ENCODE measurements at places on chromosomes 13 and 19.

- DNase-seq: no peak
These were observed 111.4 kb downstream of the STOML3 start for GRCh38 chr13:38879278-38879677.

DNA sequence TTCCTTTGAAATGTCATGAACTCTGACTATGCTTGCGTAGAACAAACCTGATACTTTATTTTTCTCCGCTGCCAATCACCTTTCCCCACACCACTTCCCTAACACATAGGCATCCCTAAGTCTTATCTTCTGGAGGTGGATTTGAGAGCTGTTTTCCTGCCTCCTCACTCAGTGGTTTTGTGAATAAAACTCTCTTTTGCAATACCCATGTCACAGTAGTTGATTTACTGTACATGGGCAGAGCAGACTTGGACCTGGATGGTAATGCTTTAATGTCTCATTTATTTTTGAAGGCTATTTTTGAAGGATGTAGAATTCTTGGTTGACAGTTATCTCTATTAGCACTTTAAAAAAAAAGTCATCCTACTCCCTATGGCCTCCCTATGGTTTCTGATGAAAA, 881.8 kb downstream of the SLITRK5 start:
- DNase-seq: no peak

DNA sequence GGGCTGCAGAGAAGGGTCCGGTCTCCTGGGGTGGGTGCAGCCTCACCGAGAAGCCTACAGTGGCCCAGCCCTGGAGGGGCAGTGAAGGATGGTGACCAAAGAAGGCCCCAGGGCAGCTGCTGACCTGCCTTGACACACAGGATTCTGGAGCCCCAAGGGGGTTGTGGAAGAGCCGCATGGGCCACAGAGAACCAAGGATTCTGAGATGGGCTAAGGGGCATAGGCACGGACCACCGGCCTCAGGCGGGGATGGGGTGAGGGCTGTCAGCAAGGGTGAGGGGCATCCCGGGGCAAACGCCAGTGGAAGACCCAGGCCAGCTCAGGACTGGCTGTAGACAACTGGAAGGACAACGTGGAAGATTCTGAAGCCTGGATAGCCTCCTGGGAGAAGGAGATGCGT, 151.6 kb downstream of the TEX29 start:
- no peak for DNase-seq

DNA sequence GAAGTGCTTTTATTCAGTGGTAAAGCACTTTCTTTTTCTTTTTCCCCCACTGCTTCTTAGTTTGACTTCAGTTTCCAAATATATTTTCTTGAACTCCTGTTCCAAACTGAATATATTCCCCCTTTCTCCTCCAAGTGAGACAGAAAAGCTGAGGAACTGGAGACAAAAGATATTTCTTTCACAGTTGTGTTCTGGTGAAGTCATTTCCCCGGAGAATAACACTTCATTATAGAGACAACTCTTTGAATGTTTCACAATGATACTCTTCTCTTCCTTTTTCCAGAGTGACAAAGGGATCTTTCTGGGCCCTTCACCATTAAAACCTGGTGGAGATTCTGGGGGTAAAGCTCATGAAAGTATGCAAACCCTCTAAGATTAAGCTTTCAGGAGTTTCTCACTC, 860.8 kb upstream of the SLITRK5 start:
- no peak for DNase-seq

- DNase-seq: no peak
These were observed 4.0 kb upstream of the SIGLEC8 start for GRCh38 chr19:51462276-51462675.

DNA sequence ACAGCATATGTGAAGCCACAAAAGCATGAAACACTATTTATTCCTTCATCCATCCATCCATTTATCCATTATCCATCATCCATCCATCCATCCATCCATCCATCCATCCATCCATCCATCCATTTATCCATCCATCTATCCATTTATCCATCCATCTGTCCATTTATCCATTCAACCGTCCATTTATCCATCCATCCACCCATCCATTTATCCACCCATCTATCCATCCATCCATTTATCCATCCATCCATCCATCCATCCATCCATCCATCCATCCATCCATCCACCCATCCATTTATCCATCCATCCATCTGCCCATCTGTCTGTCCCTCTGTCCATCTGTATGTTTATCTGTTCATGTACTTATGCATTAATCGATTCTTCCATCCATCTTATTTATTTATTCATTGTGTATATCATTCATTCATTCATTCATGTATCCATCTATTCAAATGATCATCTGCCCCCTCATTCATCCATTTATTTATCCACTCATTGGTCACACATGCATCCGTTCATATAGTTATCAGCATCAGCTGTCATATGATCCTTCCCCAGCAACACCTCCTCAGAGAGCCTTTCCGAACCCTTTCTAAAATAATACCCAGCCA, 7.0 kb upstream of the MYH14 start:
- no peak for DNase-seq

DNA sequence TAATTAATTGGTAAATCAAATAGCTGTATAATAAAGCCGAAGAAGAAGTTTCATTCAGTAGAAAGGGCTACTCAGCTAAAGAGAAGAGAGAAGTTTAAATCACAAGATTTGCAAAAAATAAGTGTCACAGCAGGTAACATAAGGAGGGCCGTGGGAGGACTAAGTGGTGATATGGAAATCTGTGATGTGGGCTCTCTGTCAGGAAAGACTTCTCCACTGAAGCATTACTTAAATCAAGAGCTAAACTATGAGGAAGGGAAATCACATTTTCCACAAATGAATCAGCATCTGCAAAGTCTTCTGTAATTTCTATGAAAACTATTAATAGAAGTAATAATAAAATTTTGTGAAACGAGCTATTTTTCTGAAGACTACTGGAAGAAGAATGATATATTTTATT, 153.8 kb downstream of the PCDH9 start:
- DNase-seq: no peak

DNA sequence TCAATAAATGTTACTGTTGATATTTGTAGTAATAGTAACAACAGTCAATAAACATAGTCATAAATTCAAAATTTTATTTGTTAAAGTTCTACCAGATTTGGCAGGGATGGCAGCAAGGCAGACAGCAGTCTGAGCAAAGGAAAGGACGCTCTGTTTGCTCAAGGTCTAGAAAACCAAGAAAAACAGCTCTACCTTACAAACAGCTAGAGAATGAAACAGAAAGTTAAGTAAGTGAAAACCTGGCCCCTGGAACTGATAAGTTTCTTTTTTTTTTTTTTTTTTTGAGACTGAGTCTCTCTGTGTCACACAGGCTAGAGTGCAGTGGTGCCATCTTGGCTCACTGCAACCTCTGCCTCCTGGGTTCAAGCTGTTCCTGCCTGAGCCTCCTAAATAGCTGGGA, 27.9 kb downstream of the ENOX1 start:
- DNase-seq: no peak

DNA sequence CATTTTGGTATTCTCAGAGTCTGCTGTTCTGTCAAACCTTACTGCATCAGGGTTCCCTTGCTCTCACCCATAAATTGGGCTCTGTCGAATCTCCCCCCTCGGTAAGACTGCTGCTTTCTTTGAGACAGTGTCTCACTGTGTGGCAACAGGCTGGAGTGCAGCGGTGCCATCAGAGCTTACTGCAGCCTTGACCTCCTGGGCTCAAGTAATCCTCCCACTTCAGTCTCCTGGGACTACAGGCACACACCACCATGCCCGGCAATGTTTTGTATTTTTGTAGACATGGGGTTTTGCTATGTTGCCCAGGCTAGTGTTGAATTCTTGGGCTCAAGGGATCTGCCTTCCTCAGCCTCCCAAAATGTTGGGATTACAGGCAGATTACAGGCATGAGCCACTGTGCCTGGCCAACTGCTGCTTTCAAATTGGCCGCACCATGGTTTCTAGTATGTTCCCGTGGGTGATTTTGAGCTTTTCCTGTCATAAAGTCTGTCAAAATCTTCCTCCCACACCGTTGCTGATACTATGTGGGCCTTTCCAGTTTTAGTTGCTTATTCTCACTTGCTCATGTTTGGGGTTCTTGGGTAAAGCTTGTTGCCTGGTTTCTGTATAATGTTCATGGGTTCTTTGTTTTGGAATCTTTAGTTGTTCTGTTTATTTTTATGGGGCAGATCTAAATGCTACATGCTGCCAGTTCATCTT, 10.6 kb downstream of the RFC3 start:
- DNase-seq: no peak

DNA sequence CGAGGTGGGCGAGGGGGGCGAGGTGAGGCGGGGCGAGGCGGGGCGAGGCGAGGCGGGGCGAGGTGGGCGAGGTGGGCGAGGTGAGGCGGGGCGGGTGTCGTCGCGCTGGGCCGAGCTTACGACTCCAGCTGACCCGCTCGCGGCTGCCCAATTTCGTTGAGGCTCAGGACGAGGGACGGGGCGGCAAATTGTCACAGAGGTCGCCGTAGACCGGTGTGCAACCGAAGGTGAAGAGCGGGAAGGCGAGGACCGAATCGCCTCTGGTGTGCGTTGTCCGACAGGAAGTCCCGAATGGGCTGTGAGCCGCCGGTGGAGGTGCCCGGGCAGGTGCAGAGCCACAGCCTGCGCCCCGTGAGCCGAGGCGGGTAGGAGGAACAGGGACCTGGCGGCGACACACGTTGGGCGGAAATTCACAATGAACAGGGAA, at the start of gene LACC1:
TSS of gene LACC1 (plus strand) at position 150 of the 427 bp plus-strand sequence. CDS start 1,082 bp downstream, outside the sequence.
- no peak for DNase-seq

- peak; percentile 47 for DNase-seq
These were observed 171.7 kb downstream of the NHLRC3 start for GRCh38 chr13:39209731-39210531.

DNA sequence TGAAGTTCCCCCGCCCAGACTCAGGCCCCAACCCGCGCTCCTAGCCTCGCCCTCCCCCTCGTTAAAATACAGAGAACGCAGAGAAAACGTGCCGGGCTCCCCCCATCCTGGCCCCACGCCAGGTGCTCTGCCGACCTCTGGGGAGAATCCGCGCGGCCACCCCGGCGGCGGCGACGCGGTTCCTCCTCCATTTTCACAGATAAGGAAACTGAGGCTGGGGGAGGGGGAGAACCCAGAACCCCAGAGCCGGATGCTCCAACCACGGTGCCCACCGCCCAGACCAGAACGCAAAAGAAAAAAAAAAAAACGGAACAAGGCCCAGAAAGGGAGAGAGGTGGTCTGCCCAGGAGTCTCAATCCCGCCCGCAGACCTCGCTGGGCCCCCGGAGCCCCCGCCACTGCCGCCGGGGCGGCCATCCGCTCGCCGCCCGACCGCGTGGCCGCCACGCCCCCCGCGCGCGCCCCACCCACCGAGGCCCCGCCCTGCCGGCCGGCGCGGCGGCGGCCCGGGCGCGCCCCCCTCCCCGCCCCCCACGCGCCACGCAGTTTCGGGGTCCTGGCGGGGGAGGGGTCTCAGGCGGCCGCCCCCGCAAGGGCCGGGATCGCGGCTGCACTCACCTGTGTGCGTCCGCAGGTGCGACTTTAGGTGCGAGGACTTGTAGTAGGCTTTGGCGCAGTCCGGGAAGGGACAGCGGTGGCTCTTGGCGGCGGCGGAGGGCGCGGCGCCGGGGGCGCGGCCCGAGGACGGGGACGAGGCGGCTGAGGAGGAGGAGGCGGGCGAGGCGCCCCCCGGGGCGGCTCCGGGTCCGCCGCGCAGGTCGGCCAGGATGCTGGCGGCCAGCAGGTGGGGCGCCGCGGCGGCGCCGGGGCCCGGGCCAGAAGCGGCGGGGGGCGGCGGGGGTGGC, 703 bp downstream of the KLF16 start:
- DNase-seq: no peak

DNA sequence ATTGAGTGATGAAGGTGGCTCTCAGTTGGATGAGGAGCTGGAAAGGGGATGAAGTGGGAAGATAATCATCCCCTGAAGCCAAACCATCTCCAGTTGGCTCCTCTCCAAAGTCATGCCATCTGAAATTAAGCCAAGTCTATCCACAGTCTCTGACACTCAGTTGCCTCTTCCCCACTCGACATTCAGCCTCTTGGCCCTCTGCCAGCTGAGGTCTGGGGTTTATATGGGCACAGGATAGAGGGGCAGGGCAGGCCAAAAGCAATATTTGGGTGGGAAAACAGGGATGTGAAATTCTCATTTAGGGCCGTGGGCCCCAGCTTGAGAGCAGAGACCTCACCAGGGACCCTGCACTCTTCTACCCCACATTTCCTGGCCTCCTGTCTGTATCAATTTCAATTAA, 85.9 kb downstream of the SLITRK1 start:
- DNase-seq: no peak

DNA sequence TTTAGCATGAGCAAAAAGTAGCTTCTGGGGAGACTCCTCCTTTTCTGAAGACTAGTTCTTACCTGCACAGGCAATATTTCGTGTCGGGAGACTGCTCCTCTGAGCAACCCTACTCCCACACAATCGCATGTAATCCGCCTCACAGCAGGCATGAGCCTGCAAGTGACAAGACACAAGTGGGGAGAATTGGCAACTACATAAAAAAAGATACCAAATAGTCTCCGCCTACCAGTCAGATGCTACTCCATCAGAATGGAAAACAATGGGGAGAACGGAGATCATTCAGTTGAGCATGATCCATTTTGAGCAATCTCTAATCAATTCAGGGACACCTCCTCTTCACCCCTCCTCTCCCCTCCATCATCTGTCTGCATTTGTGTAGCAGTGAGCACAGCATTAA, 321.0 kb downstream of the COG6 start:
- DNase-seq: no peak

- peak; percentile 25 for DNase-seq
These were observed 79.3 kb downstream of the GPC6 start for GRCh38 chr13:93305886-93306285.

- DNase-seq: peak; percentile 6
These were observed 203.4 kb downstream of the NDFIP2 start for GRCh38 chr13:79684371-79684770.

DNA sequence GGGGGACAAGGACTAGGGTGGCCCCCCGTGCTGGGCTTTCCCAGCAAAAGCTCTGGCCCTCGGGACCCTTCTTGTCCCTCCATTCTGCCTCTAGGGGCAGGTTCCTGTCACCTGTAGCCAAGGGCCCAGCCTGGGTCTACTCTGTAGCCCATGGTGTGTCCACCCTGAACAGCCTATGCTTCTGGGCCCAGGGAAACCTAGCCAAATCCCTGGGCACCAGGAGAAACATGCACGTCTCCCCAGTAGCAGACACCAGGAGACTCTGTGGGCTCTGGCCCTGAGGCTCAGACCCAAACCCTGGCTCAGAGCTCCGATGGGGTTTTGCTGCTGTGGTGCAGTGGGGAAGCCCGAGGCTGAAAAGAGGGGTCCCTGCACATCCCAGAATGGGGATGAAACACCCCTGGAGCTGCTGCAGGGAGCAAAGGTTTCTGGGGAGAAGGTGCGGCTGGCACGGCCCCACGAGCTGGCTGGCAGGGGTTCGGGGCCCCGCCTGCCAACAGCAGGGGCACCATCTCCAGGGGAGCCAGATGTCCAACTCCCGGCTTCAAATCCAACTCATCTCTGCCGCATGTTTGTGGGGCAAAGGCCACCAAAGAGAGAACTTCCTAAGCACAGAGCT, 18.2 kb downstream of the CEBPG start:
- DNase-seq: no peak

DNA sequence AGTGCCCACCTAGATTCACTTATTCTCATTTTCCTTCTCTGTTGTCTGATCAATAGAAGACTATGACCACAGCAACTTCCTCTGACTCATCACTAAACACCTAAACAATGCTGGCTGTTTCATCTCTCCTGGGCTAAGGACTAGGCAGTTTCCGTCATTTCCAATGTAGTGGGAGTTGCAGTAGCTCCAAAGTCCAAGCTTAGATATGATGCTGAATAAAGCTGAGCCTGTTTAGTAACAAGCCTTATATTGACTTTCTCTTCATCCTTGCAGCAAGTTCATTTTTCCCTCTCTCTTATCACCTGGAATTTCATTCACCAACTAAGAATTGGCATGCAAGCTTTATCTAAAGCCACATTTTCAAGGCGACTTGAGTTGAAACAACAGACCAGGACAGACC, 53.5 kb upstream of the PCDH9 start:
- DNase-seq: peak; percentile 35

- DNase-seq: peak; percentile 66
These were observed 368.9 kb downstream of the COG6 start for GRCh38 chr13:40024204-40024966.
